ENCODE measurements at places on chromosomes 5 and 9.

- no peak for DNase-seq
These were observed 35.4 kb upstream of the SLC2A8 start for GRCh38 chr9:127361561-127361960.

DNA sequence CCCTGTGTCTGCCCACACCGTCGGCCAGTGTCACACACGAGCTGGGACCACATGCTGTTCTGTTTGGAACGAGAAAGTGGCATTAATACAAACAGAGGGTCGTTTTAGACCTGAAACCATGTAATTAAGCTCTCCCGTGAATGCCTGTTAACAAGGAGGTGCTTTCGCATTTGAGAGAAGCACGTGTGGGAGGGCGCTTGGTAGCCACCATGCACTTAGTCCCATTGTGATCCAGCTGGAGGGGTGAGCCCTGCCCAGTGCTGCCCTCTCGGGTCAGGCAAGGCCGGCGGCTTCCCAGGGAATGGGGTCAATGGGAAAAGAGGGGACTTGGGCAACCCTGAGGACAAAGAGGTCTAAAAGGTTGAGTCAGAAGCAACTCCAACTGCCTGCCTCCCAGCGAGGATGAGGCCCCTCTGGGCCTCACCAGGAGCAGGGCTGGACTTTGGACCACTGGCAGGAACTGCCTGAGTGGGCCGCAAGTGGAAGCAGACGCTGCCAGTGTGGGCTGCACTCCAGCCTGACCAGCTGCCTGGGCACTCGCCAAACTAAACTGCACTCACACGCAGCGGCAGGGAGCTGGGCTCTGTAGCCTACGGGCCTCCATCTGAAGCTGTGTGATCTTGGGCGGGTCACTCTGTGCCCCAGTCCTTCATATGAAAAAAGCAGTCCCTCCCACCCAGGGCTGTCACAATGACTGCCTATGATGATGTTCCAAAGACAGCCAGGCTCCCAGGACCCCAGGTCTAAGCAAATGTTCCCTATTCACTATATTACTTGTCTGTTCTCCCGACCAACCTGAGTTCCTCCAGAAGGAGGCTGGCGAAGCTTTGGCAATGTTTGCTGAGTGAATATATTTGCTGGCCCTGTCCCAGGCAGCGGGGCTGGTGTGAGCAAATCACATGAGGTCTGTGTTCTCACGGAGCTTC is 195.7 kb downstream of the CDK5RAP2 start:
- no peak for DNase-seq

GRCh38 chr9:110835404-110835803 is 166.8 kb downstream of the MUSK start:
- no peak for DNase-seq

DNA sequence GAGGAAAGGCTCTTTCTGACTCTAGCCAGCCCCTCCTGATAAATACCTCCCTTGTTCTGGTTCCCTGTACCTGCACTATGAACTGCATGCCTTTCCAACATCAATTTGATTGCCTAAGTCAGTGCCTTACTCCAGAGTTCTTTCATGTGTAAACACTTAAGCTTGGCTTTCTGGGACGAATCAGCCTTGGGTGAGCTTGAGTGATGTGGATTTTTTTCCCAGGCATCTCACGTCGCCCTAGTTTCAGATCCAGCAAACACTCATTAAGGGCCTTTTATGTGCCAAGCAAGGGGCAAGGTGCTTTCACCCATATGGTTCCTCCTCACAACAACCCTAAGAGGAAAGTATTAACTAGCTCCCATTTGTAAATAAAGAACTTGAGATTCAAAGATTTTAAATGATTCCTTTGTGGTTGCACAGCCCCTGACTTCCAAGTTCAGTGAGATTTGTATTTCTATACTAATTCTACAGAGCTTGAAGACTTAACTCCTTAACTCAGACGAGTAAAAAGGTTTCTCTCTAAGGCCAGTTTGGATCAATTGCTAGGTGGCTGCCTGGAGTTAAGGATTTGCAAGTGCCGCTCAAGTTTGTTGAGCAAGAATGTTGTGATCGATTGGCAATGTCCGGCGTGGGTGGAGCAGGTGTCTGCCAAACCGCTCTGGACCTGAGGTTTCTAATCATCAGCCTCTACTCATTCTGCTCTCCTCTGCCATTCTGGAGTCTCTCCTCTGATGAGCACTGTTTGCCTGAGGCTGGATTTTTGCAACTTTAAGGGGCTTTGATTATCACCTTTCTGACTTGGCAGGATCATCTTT is 20.2 kb upstream of the TJP2 start:
- DNase-seq = no peak

DNA sequence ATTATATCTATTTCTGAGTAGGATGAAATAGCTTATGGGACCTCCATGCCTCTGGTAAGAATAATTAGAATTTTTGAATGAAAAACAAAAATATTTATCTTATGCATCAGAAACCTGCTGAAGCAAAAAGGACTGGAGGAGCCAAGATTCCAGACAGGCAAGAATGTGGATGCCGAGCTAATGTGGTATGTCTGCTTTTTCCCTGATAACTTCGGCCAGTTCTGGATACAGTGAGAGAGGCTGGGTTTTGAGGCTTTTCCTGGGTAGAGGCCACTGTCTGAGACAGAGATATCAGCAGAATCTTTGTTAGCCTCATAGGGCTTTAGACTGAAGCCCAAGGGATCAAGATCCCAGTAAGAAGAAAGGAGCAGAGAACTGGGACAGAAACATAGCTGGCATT is 5.2 kb upstream of the CTNND2 start:
- no peak for DNase-seq

- DNase-seq = peak; percentile 14
These were observed 77.9 kb downstream of the AK8 start for GRCh38 chr9:132800038-132800648.

GRCh38 chr5:178474562-178475184 is 115.5 kb downstream of the COL23A1 start:
- no peak for DNase-seq

Measured in NCI-H1048 (cell line).